T-cell (primary cell): ENCODE measurements at places on chromosomes 1 and 21. TPM values are rescaled to one million over a fixed set of nuclear protein-coding genes. Genes with fewer than 3 reads are reported as not detected.

Gene KCNJ15
- total RNA-seq = 0.66 TPM

Gene AGT
- 0.92 TPM for total RNA-seq

Gene HRNR
- not detected for total RNA-seq

Gene CELA2B
- total RNA-seq = 0.30 TPM

Gene AIM2
- total RNA-seq = 2.7 TPM

Gene CTSK
- 7.2 TPM for total RNA-seq

Gene GREM2
- total RNA-seq = 0.98 TPM

Gene UBASH3A
- total RNA-seq = 98.8 TPM

Gene PGLYRP4
- not detected for total RNA-seq

- no peak for DNase-seq
Observed at GRCh38 chr1:113531321-113531720, 141.0 kb downstream of the MAGI3 start.

DNA sequence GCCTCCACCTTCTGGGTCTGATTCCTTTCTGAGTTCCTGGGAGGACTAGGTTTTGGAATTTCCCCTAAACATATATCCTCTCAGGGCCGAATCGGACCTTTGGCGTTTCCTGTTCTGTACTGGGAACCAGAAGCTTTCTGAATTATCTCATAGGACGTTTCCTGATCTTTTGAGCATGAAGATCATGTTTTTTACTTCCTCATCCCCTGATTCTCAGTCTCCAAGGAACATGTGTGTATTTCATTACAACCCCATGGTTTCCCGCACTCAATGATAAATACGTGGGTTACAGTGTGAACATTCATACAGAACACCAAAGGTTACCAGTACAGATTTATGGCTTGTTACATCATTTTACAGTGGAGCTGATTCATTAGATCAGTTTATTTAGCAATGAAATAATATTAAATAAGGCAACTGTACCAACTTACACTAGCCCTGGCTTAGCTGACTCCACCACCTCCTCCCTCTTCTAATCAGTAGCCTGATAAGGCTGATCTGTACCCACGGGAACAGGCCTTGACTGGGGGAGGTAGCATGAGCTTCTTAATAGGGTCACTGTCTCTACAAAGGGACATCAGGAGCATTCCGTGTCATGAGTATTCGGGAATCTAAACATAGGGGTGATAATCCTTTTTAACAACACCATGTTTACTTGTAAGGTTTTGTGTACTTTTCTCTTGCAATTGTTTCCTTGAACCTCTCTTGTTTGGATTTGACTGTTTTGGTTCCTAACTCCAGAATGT is 57.8 kb upstream of the ERRFI1 start:
- DNase-seq = no peak

DNA sequence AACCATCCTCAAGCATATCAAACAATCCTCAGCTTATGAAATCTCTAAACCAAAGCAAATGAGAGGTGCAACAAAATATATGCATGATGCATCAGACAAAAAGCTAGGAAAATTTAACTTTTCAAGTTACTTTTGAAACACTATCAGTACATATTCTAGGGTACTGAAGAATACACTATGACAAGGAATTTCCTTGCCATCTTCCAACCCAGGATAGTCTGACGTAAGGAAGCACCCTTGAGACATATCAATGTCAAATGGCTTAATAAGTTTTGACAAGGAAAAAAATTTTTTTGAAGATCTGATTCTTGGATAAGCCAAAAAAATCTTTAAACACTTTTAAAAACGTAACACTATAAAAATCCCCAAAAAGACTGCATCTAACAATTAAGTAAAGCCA is 64.9 kb downstream of the KIFAP3 start:
- no peak for DNase-seq

- no peak for DNase-seq
Observed at GRCh38 chr1:81111818-81112217, 688.9 kb upstream of the ADGRL2 start.

GRCh38 chr1:50123071-50123470 is 14.4 kb downstream of the ELAVL4 start:
- no peak for DNase-seq

DNA sequence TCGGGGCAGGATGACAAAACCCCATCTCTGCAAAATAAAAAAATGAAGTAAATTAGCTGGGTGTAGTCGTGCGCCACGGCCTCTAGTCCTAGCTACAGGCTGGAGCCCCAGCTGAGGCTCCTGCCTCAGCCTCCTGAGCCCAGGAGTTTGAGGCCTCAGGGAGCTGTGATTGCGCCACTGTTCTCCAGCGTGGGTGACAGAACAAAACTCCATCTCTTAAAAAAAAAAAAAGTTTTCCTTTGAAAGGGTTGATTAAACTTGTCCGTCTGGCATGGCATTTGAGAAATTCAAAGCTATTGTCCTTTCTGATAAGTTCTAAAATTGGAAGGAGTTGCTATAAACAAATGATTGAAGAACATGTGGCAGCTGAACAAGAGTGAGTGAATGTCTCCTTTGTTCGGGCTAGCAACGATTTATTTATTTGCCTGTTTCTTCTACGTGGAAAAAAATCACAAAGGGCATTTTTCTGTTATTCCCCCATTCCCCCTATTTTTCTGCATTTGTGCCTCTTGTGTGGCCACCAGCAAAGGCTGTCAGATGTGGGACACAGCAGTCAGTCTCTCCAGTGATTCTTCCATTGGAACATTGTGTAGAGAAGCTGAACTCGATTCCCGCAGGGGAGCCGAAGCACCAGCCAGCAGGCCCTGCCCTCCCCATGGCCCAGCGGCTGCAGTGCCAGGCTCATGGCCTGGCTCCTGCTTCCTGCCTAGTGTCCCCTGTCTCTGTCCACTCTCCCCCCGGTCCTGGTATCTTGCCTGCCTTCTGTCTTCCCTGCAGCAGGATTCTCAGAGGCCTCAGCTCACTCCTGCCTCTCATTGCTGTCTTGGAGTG is 21.5 kb upstream of the PWP2 start:
- DNase-seq = no peak

GRCh38 chr1:156082309-156083091 is at the start of gene MEX3A:
MEX3A (minus strand) TSS chr1:156082465; CDS start chr1:156081998, 467 bp downstream.
- peak; percentile 38 for DNase-seq

- DNase-seq = no peak
Observed at GRCh38 chr21:29193072-29193471, 62.6 kb downstream of the MAP3K7CL start.

- no peak for DNase-seq
Observed at GRCh38 chr21:15718711-15719110, 11.1 kb upstream of the USP25 start.

DNA sequence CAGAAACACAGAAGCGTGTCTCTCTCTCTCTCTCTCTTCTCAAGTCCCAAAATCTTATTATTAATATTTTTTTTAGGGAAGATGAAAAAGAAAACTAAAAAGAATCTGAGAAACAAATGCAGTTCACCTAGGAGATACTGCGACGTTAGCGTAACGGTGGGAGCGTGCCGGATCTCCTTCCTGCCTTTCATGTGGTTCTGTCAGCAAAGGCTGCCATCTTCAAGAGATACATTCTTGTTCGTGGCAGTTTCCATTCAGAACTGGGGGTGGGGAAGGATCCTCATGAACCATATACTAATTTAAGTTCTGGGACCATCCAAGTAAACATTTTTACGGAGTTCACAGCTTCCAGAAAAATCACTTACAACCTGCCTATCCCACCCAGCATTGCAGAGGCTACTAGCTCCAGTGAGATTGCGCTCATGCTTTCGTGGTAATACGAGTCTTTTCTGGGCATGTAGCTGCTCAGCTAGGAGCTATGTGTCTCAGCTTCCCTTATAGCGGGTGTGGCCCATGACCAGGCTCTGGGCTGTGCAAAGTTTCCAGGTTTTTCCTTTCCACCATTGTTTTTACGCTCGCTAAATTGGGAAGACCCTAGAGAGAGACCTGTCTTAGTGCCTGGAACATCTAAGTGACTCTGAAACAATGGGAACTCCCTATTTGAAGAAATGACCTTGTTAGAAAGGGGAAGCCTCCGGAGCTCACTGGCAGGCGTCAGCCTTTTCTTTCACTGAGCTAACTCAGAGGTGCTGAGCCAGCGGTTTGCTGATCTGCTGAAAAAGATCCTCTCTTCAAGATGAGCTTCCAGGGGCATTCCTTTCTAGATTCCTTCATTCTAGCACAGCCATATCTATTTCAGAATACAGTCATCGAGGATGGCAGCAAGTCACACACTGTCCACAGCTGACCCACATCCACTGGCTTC is 17.3 kb downstream of the SLAMF1 start:
- DNase-seq = peak; percentile 81

GRCh38 chr1:218380125-218380977 is 35.2 kb downstream of the TGFB2 start:
- no peak for DNase-seq

- no peak for DNase-seq
Observed at GRCh38 chr1:229951856-229952534, 115.0 kb upstream of the GALNT2 start.

- no peak for DNase-seq
Observed at GRCh38 chr1:112937070-112937469, 18.9 kb downstream of the SLC16A1 start.

DNA sequence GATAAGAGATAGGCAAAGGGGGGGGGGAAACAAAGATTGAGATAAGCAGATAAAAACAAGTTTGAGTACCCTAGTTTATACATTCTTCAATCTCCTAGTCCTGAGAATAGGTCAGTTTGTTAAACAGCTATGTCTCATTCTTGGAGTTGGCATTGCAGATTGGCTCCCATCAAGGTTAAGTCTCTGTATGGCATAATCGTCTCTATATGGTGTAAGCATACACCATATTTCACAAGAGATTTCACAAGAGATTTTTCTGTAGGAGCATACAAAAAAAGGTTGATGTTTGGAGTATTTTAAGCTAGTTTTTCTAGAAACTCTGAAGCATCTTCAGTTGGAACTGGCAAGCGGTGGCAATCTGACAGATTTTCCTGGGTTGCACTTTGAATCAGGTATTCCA is 35.8 kb downstream of the NCAM2 start:
- no peak for DNase-seq

DNA sequence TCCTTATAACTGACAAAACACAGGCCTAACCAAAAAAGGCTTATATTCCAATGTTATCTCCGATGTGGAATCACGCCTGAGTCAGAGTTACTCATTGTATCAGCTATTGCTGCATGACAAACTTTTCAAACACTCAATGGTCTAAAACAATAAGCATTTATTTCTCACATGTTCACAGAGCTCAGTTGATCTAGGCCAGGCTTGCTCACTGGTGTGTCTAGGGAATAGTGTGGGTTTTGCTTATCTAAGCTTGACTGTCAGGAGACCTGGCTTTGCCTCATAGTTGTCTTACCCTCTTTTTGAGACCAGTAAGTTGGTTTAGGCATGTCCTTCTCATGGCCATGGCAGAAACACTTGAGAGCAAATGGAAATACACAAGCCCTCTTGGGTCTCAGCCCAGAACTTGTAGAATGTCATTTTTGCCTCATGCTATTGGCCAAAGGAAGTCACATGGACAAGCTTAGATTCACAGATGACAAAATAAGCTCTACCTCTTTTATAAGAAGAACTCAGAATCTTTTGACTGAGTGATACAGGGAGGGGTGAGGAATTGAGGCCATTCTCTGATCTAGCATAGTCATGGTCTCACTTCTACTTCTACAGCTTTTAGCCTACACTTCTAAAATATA is 130.8 kb downstream of the HMCN1 start:
- DNase-seq = no peak

DNA sequence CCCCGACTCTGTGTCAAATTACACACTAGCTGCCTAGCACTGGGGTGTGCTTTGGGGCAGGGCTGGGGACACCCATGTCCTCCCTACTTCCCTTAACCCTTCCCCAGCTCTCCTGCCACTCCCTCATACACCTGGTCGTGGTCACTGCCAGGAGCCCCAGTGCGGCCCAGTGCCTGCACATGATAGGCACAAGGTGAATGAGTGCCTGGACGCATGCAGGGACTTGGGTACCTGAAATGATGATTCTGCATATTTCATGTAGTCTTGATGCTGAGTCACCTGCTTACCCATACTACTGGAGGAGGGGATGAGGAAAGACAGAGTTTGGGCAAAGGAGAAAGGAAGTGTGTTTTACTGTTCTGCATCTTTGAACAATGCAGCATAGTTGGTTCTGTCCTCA is 1.5 kb upstream of the VANGL2 start:
- no peak for DNase-seq

DNA sequence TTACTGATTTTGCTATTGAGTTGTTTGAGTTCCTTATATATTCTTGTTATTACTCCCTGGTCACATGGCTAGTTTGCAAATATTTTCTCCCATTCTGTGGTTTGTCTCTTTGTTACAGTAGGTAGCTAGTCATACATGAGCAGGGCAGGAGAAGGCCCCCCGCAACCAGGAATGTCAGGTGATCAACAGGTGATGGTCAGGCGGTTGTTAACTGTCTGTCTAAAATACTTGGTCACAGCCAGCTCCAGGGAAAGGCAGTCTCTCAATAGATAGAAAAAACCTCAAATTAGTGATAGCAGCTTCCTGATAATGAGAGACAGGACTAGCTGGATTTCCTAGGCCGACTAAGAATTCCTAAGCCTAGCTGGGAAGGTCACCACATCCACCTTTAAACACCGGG is 217.9 kb downstream of the RHOU start:
- DNase-seq = no peak

DNA sequence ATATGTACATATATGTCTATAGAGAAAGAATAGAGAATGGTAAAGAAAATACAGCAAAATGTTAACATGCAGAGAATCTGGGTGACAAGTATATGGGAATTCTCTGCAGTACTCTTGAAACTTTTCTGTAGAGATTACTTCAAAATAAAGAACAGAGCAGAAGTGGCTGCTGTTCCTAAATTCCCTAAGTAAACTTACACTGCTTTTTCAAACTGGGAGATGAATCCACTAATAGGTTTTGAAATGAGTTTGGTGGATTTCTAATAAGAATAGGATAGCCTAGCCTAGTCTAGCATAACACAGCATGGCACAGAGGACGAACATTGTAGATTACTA is 450 bp upstream of the CR2 start:
- DNase-seq = no peak

- DNase-seq = no peak
Observed at GRCh38 chr1:192104852-192105251, 53.4 kb upstream of the RGS18 start.

GRCh38 chr1:106861110-106861509 is 195.4 kb upstream of the PRMT6 start:
- DNase-seq = no peak

GRCh38 chr1:182993746-182994145 is 29.5 kb upstream of the LAMC1 start:
- DNase-seq = no peak

DNA sequence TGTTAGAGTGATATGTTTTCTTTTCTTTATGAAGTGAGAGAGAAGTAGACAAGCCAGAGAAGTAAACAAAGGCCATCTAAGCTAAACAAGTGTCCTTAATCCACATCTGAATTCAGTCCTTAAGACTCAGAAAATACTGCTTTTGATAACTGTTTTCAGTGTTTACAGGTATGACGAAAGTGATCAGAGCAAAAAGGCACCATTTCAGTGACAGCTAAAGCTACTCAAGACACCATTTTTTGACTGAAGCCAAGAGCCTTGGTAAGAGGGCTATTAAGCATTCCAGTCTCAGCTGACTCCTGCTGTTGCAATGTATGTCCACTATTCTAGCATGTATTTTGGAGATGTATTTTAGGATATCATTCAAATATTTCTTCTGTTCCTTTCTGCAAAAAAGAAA is 4.1 kb downstream of the KMO start:
- DNase-seq = no peak
